ENCODE measurements at places on chromosomes 1 and 21.

DNA sequence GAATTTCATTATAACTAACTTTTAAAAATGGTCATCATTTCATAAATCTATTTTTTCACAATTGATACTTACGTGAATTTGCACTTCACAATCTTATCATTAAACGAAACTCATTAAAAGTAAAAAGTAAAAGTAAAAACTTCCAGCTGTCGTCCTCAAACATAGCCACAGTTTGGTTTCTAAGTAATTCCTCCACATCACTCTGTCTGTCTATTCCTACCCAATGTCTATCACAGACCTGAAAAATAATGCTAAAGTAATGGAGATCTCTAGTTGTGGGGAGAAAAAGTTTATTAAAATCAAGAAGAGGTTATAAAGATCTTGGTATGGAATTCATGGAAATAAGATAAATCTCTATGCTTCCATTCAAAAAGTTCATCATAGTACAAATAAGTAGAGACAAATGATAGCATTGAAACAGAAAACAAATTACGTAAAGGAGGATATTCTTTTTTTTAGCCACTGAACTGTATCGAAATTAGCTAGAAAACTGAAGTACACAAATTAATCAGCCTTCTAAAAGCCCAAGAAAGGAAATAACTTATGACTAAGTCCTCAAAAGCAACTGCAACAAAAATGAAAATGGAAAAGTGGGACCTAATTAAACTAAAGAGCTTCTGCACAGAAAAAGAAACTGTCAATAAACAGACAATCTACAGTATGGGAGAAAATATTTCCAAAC is 148.6 kb downstream of the TIAM1 start:
- peaks cover 65% of the 10 kb centered on the region for H3K4me1 ChIP-seq
- peak overlapping the region; percentile 63 for H3K4me3 ChIP-seq
- H3K27me3 ChIP-seq, result no peaks in the 10 kb centered on the region
- no peak for DNase-seq
- peaks cover 40% of the 10 kb centered on the region for H3K36me3 ChIP-seq

- no peak overlapping the region for H3K4me3 ChIP-seq
- no peaks in the 10 kb centered on the region for H3K27me3 ChIP-seq
- no peak overlapping the region for H3K27ac ChIP-seq
- H3K4me1 ChIP-seq, result no peaks in the 10 kb centered on the region
Observed at GRCh38 chr1:191971447-191971846, 186.8 kb upstream of the RGS18 start.

DNA sequence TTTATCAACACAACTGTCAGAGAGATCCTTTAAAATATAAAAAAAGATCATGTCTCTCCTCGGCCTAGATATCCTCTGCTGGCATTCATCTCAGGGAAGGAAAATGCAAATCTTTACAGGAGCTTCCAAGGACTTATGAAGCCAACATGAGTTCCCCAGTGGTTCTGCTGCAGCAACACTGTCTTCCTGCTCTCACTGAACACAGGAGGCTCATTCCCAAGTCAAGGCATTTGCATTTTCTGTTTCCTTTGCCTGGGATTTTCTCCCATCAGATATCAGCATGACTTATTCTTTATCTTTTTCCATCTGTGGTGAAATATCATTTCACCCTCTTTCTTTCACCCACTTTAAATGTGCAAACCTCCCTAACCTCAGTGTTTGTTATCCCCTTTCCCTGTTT is 513.8 kb upstream of the ZP4 start:
- H3K4me3 ChIP-seq, result no peak overlapping the region
- no peak for DNase-seq
- no peaks in the 10 kb centered on the region for H3K4me1 ChIP-seq
- H3K27ac ChIP-seq, result no peak overlapping the region
- no peaks in the 10 kb centered on the region for H3K27me3 ChIP-seq

GRCh38 chr1:114037962-114038816 is 58.9 kb downstream of the OLFML3 start:
- no peak for DNase-seq
- H3K27ac ChIP-seq, result no peak overlapping the region
- H3K4me1 ChIP-seq, result no peaks in the 10 kb centered on the region
- H3K27me3 ChIP-seq, result peaks cover 2% of the 10 kb centered on the region

GRCh38 chr1:235601104-235601503 is 48.5 kb downstream of the GNG4 start:
- peak; percentile 50 for DNase-seq
- no peak overlapping the region for H3K27ac ChIP-seq
- H3K4me3 ChIP-seq, result no peak overlapping the region
- H3K27me3 ChIP-seq, result no peaks in the 10 kb centered on the region
- no peaks in the 10 kb centered on the region for H3K4me1 ChIP-seq

DNA sequence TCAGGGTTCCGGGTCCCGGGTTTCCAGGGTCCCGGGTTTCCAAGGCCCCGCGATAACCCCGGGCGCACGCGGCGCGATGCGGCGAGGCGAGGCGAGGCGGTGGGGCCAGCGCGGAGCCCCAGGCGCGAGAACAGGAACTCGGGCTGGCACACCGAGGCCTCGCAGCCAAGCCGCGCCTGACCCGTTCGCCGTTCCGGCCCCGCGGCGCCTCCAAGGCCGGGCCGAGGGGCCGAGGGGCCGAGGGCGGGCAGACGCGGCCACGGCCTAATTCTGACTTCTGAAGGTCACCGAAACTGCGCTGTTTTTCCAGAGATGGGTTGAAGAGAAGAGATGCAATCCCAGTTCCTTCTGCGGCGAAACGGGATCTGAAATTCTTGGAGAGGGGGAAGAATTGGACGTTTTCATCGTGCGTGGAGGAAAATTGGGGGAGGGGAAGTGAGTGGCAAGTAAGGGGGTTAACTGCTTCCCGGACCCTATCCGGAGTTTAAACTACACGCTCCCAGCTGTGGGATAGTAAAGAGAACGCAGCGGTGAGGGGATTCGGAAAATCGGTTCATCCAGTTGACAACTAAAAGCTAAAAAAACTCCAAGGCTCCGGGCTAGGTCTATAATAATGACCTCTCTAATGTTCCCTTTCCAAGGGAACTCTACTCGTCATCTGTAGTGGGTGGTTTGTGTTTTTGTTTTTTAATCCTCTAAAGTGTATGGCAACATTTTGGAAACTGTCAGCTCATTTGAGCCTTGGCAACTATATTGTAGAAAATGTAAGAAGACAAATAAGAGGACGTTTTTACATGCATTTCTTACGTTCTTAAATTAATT is 8.2 kb downstream of the TBX15 start:
- H3K27ac ChIP-seq, result no peak overlapping the region
- H3K4me1 ChIP-seq, result peaks cover 16% of the 10 kb centered on the region
- no peak for DNase-seq

- H3K4me3 ChIP-seq, result no peak overlapping the region
- no peak for DNase-seq
- no peak overlapping the region for H3K27ac ChIP-seq
Observed at GRCh38 chr1:67041841-67042503, 12.0 kb downstream of the SLC35D1 start.

- DNase-seq, result no peak
- no peak overlapping the region for H3K4me3 ChIP-seq
- no peak overlapping the region for H3K27ac ChIP-seq
- H3K4me1 ChIP-seq, result no peaks in the 10 kb centered on the region
Observed at GRCh38 chr1:61353797-61354406, 271.5 kb downstream of the NFIA start.

GRCh38 chr1:172761581-172762486 is 102.9 kb downstream of the FASLG start:
- H3K36me3 ChIP-seq, result no peaks in the 10 kb centered on the region
- no peak overlapping the region for H3K4me3 ChIP-seq
- no peak overlapping the region for H3K27ac ChIP-seq
- no peak for DNase-seq
- peaks cover 43% of the 10 kb centered on the region for H3K4me1 ChIP-seq

- no peaks in the 10 kb centered on the region for H3K36me3 ChIP-seq
- DNase-seq, result no peak
- peaks cover 3% of the 10 kb centered on the region for H3K27me3 ChIP-seq
- H3K27ac ChIP-seq, result no peak overlapping the region
Observed at GRCh38 chr1:7042322-7043190, 257.3 kb downstream of the CAMTA1 start.

- no peak for DNase-seq
- H3K27me3 ChIP-seq, result no peaks in the 10 kb centered on the region
- no peaks in the 10 kb centered on the region for H3K36me3 ChIP-seq
- no peak overlapping the region for H3K4me3 ChIP-seq
- no peaks in the 10 kb centered on the region for H3K4me1 ChIP-seq
- no peak overlapping the region for H3K27ac ChIP-seq
Observed at GRCh38 chr1:193299038-193299437, 112.6 kb upstream of the B3GALT2 start.

DNA sequence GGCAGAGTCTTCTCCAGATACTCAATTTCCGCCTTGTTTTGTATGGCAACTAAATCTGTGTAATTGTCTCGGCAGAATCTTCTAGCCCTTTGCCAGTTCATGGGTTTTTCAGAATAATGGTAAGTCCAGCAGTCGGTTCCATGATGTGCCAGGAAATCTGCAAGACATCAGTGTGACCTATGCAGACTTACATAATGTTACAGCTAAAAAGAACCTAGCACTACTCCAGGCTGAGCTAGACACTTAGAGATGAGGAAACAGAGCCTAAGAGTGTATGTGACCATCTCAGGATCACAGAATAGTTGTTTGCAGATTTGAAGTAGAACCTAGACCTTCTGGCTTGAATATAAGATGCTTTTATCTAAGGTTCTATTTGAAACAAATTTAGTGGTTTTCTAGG is 2.8 kb downstream of the SELL start:
- peak overlapping the region; percentile 98 for H3K27ac ChIP-seq
- peaks cover 3% of the 10 kb centered on the region for H3K27me3 ChIP-seq
- peaks cover 59% of the 10 kb centered on the region for H3K36me3 ChIP-seq
- no peak for DNase-seq

GRCh38 chr1:16172964-16173446 is 17.1 kb upstream of the EPHA2 start:
- H3K27ac ChIP-seq, result no peak overlapping the region
- DNase-seq, result no peak
- no peaks in the 10 kb centered on the region for H3K36me3 ChIP-seq
- H3K27me3 ChIP-seq, result no peaks in the 10 kb centered on the region
- no peak overlapping the region for H3K4me3 ChIP-seq
- H3K4me1 ChIP-seq, result peaks cover 13% of the 10 kb centered on the region

GRCh38 chr1:5830771-5831599 is 161.2 kb downstream of the NPHP4 start:
- peak; percentile 38 for DNase-seq
- no peaks in the 10 kb centered on the region for H3K4me1 ChIP-seq
- no peaks in the 10 kb centered on the region for H3K36me3 ChIP-seq
- H3K27ac ChIP-seq, result no peak overlapping the region

- H3K27me3 ChIP-seq, result no peaks in the 10 kb centered on the region
- peaks cover 20% of the 10 kb centered on the region for H3K4me1 ChIP-seq
- DNase-seq, result no peak
- H3K4me3 ChIP-seq, result no peak overlapping the region
Observed at GRCh38 chr1:192529811-192530210, 45.8 kb upstream of the RGS1 start.

- H3K4me1 ChIP-seq, result peaks cover 38% of the 10 kb centered on the region
- H3K4me3 ChIP-seq, result peak overlapping the region; percentile 91
- peaks cover 3% of the 10 kb centered on the region for H3K36me3 ChIP-seq
- H3K27ac ChIP-seq, result peak overlapping the region; percentile 99
- peak; percentile 58 for DNase-seq
- no peaks in the 10 kb centered on the region for H3K27me3 ChIP-seq
Observed at GRCh38 chr1:78003882-78004718, 639 bp upstream of the DNAJB4 start.

- no peak overlapping the region for H3K4me3 ChIP-seq
- H3K4me1 ChIP-seq, result peaks cover 7% of the 10 kb centered on the region
- no peak for DNase-seq
- H3K27me3 ChIP-seq, result no peaks in the 10 kb centered on the region
Observed at GRCh38 chr1:41773842-41774241, 144.9 kb downstream of the HIVEP3 start.

DNA sequence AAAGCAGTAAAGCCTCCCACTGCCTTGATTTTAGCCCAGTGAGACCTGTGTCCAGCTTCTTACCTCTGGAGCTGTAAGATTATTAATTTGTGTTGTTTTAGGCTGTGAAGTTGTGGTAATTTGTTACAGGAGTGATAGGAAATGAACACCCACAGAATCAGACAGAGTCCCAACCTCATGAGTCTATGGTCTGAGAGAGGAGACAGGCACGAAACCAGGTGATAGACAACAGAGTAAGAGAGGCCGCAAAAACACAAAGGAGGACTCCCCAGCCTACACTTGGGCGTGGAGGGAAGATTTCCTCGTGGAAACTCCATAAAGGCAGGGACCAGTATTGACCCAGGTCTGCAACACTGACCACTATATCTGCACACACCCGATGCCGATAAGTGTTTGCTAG is 234.6 kb upstream of the JUN start:
- DNase-seq, result no peak
- H3K4me1 ChIP-seq, result peaks cover 23% of the 10 kb centered on the region
- H3K36me3 ChIP-seq, result peaks cover 3% of the 10 kb centered on the region
- H3K4me3 ChIP-seq, result no peak overlapping the region

DNA sequence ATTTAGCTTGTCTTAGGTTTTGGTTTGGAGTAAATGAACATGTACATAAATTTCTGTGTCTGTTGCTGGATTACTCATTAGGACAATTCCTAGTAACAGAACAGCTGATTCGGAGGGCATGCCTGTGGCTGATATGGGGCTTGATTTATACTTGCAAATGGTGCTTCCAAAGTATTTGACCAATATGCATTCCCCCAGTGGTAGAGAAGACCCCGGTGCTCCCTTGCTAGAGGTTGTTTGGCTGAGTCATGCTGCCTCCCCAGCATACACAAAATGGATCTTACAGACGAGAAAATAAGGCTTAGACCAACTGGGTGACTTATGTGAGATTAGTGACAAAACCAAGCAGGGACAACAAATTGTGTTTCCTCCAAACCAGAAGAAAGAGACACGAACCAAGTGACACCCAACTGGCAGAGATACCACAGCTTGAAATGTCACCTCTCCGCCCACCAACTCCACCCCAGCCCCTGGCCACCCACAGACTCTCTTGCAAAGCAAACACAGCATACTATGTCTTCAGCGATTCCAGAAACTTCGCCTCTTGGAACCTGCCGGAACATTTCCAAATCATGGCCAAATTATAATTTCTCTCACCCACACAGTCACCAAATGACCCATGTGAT is 75.9 kb upstream of the ETS2 start:
- H3K27ac ChIP-seq, result no peak overlapping the region
- peaks cover 14% of the 10 kb centered on the region for H3K27me3 ChIP-seq
- no peak overlapping the region for H3K4me3 ChIP-seq
- H3K36me3 ChIP-seq, result peaks cover 3% of the 10 kb centered on the region
- H3K4me1 ChIP-seq, result peaks cover 9% of the 10 kb centered on the region
- no peak for DNase-seq

DNA sequence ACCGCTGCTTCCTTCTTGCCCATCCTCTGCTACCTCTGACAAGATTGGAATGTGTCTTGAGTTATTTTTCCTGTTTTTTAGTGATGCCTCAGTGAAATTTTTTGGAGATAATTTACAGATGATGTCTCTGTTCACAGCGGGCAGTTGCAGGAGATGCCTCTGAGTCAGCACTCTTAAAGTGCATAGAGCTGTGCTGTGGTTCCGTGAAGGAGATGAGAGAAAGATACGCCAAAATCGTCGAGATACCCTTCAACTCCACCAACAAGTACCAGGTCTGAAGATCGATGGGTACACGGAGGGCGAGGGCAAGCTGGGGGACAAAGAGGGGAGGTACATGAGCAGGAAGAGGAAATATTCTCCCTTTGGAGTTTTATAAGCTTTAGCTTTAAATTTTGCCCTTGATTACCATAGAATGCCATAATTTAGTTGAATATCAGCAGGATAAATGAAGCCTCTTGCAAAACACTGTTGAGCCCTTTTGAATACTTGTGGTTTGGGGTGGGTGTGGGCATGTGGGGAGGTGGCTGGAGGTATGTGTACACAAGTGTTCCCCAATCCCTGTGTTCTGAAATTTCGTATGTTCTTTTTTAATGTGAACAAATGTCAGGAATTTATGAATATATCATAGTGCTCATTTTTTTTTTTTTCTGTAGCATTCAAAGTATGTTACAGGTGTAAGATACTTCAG is 19.8 kb downstream of the ATP1A1 start:
- H3K27ac ChIP-seq, result peak overlapping the region; percentile 60
- H3K36me3 ChIP-seq, result peaks cover 80% of the 10 kb centered on the region
- H3K4me1 ChIP-seq, result peaks cover 44% of the 10 kb centered on the region
- no peaks in the 10 kb centered on the region for H3K27me3 ChIP-seq
- DNase-seq, result no peak
